IMR-90 (cell line): ENCODE measurements at places on chromosomes 5 and 9. TPM values are rescaled to one million over a fixed set of nuclear protein-coding genes. Genes with fewer than 3 reads are reported as not detected.

GRCh38 chr5:155394727-155395126, 381.2 kb downstream of the KIF4B start:
- H3K4me1 ChIP-seq, result no peaks in the 10 kb centered on the region
- no peak for DNase-seq
- H3K36me3 ChIP-seq, result no peaks in the 10 kb centered on the region
- no peak overlapping the region for H3K4me3 ChIP-seq
- H3K27ac ChIP-seq, result no peak overlapping the region

GRCh38 chr9:126986506-126986951, 71.9 kb downstream of the RALGPS1 start:
- peaks cover 2% of the 10 kb centered on the region; the same call in 1 of the 2 replicates for H3K27me3 ChIP-seq
- H3K4me1 ChIP-seq, result 0 out of 2 replicates have a peak, but pooled peaks cover 2% of the 10 kb centered on the region
- no peak overlapping the region for H3K27ac ChIP-seq
- H3K4me3 ChIP-seq, result no peak overlapping the region
- no peak for DNase-seq

- peak overlapping the region; percentile 88 for H3K27ac ChIP-seq
- no peaks in the 10 kb centered on the region for H3K36me3 ChIP-seq
- peak overlapping the region; percentile 98 for H3K4me3 ChIP-seq
Observed at GRCh38 chr5:172187118-172188032, 649 bp downstream of the STK10 start.

DNA sequence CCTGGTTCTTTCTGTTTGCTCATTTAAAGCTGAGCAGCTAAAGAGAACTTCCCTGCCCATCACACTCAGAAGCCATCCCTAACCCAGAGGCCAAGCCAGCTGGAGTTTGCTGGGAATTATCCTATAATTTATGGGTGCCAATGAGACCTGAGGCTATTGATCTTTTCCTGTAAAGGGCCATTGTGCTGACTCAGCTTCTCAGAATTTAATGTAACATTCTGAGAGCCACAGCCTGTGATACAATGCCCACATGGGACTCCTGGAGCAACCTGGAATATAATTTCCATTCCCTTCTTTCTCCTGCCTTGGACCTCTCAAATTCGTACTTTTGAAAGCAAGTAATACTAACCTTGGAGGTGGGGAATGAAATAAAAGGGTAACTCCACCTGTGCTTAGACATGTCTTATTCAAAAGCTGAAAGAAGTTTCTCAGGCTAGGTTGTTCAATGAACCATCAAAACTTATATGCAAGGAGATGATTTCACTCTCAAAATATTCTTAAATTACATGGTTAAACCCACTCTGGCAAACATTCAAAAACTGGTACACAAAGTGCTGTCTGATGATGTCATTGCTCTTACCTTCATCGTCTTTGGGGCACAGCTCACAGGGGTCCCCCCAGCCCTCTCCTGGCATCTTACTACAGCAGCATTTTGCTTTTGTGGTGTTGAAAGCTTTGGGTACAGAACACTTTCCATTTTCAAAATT, 206.7 kb downstream of the SLC12A2 start:
- H3K27ac ChIP-seq, result no peak overlapping the region
- no peaks in the 10 kb centered on the region for H3K4me1 ChIP-seq
- no peaks in the 10 kb centered on the region for H3K27me3 ChIP-seq

SPATA9 gene
- 0.72 and 0.83 TPM in 2 replicates for total RNA-seq

- H3K36me3 ChIP-seq, result no peaks in the 10 kb centered on the region
- H3K27ac ChIP-seq, result no peak overlapping the region
- no peak overlapping the region for H3K4me3 ChIP-seq
Observed at GRCh38 chr9:26131886-26132285, 453.6 kb upstream of the TUSC1 start.

IFNB1 gene
- total RNA-seq, result not detected in 2 replicates

DNA sequence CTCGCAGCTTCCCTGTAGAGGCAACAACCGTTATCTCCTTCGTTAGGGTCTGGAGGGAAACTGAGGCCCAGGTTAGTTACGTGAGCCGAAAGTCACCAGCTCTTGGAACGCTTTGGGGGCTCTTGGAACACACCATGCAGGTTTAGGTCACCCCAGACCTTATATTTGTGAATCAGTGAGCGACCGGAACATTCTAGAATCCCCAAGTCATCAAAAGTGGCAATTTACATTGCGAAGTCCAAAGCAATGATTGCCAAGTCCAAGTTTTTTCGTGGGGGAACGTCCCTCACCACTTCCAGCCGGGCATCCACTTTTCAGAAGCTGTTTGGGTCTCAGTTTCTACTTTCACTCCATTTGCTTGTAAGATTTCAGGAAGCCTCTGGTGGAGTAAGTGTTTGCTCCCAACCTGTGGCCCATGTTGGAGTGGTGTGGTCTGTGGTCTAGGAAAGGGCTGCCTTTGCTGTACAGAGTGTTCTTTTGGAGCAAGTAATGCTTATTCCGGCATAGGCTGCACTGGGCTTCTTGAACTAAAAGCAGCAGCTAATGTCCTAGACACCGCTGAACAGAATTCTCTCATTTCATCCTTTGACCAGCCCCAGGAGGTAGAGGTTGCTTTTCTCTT, 32.8 kb upstream of the SPRY4 start:
- peaks cover 15% of the 10 kb centered on the region for H3K4me1 ChIP-seq
- H3K27ac ChIP-seq, result peak overlapping the region; percentile 95
- H3K36me3 ChIP-seq, result no peaks in the 10 kb centered on the region
- no peaks in the 10 kb centered on the region for H3K27me3 ChIP-seq
- H3K4me3 ChIP-seq, result peak overlapping the region; percentile 46

GRCh38 chr9:125462861-125463291, 201.2 kb downstream of the GAPVD1 start:
- peaks cover 5% of the 10 kb centered on the region; the same call in 1 of the 2 replicates for H3K36me3 ChIP-seq
- H3K27ac ChIP-seq, result no peak overlapping the region
- H3K27me3 ChIP-seq, result no peaks in the 10 kb centered on the region
- no peak overlapping the region for H3K4me3 ChIP-seq
- peak; percentile 51 for DNase-seq
- peaks cover 17% of the 10 kb centered on the region for H3K4me1 ChIP-seq

DNA sequence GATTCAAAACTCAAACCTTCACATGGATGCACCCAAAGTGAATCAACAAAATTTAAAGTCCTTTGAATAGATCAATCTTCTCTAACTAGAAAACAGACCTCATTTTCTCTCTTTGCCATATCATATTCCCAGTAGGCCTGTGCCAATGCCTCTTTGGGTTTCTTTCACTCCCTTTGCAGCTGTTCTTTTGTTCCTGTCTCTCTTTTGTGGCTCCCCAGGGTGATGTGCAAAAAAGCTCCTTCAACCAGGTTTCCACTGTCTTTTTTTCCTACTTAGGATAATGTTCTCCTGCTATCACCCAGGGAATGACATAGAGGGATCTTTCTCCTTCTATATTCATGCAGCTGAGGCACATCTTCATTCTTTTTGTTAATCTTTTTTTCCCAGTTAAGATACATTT, 54.6 kb downstream of the MARCHF3 start:
- DNase-seq, result no peak
- H3K27ac ChIP-seq, result no peak overlapping the region
- H3K27me3 ChIP-seq, result no peaks in the 10 kb centered on the region
- no peak overlapping the region for H3K4me3 ChIP-seq
- H3K36me3 ChIP-seq, result no peaks in the 10 kb centered on the region
- peaks cover 6% of the 10 kb centered on the region for H3K4me1 ChIP-seq

F2RL2 gene
- 18.1 and 21.7 TPM in 2 replicates for total RNA-seq

DNA sequence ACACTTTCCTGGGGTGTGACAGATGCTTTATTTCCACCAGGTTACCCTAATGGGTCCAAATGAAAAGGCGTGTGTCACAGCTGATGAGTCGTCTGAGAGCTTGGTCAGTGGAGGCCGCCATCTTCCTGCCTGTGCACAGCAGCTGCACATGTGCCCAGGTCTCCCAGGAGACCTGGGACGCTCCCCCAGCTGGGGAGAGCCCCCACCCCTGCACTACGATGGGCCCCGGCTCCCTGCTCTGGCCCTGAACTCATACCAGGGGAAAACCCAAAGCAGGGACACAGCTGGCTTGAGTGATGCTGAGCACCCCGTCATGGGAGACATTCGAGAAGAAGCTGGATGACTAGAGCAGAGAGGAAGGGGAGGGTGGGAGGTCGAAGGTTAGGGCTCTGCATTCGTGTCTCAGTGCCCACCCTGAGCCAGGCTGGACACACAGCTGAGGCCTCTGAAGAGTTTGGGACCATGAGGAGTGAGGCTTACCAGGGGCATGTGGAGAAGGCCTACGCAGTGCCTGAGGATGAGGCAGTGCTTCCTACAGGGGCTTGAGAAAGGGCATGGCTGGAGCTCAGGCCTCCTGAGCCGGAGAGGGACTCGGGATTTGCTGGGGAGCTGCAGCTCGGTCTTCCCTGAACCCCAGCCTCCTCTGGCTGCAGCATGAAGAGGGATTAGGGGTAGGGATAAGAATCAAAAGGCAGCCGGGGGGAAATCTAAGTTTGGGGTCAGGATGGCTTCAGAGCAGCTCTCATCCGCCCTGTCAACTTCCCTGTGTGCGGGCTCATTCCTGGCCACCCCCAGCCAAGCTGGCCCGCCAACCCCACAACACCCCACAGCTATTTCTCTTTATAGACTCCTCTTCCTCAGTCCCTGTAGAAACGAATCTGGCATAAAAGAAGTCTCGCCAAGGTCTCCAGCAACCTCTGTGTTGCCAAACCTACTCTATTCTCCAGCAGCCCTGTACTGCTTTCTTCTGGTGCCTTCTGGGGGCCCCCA, 42.2 kb upstream of the RNU6ATAC start:
- H3K4me3 ChIP-seq, result no peak overlapping the region
- H3K36me3 ChIP-seq, result no peaks in the 10 kb centered on the region
- no peak for DNase-seq
- no peak overlapping the region for H3K27ac ChIP-seq
- peaks cover 2% of the 10 kb centered on the region; the same call in 1 of the 2 replicates for H3K4me1 ChIP-seq

DNA sequence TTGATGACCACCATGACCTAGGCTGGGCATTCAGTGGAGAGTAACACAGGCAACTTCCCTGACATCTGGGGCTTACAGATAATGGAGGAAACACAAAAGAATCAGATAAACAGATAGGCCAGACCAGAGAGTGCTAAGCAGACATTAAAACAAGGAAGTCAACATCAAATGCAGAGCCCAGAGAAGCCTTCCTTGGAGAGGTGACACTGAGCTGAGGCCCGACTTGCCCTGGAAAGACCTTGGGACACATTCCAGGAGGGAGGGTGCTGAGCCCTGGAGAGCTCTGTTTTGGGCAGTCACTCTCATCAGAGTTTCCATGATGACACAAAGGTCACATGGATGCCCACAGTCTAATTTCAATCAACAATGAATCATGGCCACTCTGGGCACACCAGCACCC, 31.9 kb upstream of the C5orf58 start:
- DNase-seq, result no peak
- no peaks in the 10 kb centered on the region for H3K4me1 ChIP-seq
- H3K27ac ChIP-seq, result no peak overlapping the region
- no peaks in the 10 kb centered on the region for H3K36me3 ChIP-seq
- H3K27me3 ChIP-seq, result peaks cover under 1% of the 10 kb centered on the region; the same call in 1 of the 2 replicates

DNA sequence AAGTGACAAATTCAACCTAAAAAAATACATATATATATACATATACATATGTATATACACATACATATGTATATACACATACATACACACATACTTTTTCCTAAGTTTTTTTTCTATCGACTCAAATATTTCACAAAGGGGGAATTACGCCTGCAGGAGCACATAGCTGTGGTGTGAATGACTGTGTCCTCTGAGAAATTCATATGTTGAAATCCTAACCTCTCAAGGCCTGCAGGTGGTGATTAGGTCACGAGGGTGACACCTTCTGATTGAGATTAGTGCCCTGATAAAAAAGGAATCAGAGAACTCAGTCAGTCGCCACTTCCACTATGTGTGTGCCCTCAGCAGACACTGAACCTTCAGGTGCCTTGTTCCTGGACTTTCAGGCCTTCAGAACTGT, 248.7 kb downstream of the SEMA5A start:
- H3K27ac ChIP-seq, result no peak overlapping the region
- H3K36me3 ChIP-seq, result no peaks in the 10 kb centered on the region
- H3K4me3 ChIP-seq, result no peak overlapping the region
- DNase-seq, result no peak
- H3K27me3 ChIP-seq, result no peaks in the 10 kb centered on the region

LNPEP gene
- 27.4 and 27.5 TPM in 2 replicates for total RNA-seq

SNCAIP gene
- 19.0 and 22.5 TPM in 2 replicates for total RNA-seq

PRDM9 gene
- total RNA-seq, result not detected in 2 replicates

GRCh38 chr9:16960084-16960483, 89.6 kb upstream of the BNC2 start:
- H3K27me3 ChIP-seq, result no peaks in the 10 kb centered on the region
- no peak overlapping the region for H3K4me3 ChIP-seq
- peak; percentile 61 for DNase-seq
- peaks cover 10% of the 10 kb centered on the region for H3K4me1 ChIP-seq

- DNase-seq, result peak; percentile 6
- H3K36me3 ChIP-seq, result no peaks in the 10 kb centered on the region
- H3K4me3 ChIP-seq, result no peak overlapping the region
- H3K27me3 ChIP-seq, result no peaks in the 10 kb centered on the region
- H3K4me1 ChIP-seq, result peaks cover 12% of the 10 kb centered on the region
- no peak overlapping the region for H3K27ac ChIP-seq
Observed at GRCh38 chr5:10021248-10021647, 228.4 kb downstream of the ATPSCKMT start.

DNA sequence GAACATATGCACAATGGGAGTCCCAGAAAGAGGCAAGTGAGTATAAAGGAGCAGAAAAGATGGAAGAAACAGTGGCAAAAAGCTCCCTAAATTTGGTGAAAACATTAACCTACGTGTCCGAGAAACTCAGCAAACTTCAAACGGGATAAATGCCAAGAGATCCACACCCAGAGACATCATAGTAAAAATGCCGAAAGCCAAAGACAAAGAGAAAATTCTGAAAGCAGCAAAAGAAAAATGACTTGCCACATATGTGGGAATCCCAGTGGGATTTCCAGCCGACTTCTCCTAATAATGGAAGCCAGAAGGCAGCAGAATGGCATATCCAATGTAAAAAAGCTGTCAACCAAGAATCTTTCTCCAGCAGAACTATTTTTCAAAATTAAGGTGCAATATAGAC, 101.2 kb downstream of the ADAMTS2 start:
- H3K27me3 ChIP-seq, result no peaks in the 10 kb centered on the region
- no peak overlapping the region for H3K4me3 ChIP-seq
- DNase-seq, result no peak
- H3K4me1 ChIP-seq, result peaks cover 3% of the 10 kb centered on the region
- H3K36me3 ChIP-seq, result 0 out of 2 replicates have a peak, but pooled peaks cover 1% of the 10 kb centered on the region

DNA sequence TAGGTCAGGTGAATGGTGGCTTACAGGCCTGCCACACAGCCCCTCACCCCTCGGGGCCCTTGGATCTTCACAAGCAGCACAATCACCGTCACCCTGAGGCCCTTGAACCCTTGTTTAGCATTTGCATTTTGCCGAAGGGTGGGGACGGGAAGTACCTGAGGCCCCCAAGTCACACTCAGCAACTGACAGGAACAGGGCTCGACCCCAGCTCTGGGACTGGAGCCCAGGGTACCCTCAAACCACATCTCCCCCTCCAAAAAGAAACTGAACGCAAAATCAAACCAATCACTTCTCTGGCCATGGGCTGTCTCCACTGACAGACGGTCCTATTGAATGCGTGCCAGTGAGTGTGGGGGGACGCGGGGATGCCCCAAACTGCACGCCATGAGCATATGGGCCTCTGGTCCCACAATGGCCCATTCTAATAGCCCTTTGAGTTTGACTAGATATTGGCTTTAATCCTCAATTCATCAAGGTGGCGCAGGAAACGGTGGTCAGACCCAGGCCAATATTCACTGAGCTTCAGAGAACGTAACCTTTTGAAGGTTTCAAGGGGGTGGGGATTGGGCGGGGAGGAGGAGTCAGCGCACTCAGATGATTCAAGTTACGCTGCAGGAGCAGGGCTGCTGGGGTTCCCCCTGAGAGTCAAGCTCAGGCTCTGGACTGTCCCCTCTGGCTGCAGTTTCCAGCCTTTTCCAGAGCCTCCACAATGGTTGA, 176.0 kb downstream of the DAB2IP start:
- H3K27me3 ChIP-seq, result no peaks in the 10 kb centered on the region
- no peak overlapping the region for H3K27ac ChIP-seq
- no peak for DNase-seq
- no peaks in the 10 kb centered on the region for H3K36me3 ChIP-seq
- H3K4me1 ChIP-seq, result peaks cover 8% of the 10 kb centered on the region

GOLGA1 gene
- 10.6 and 11.9 TPM in 2 replicates for total RNA-seq

PTGDS gene
- total RNA-seq, result not detected in 2 replicates
